ENCODE measurements at places on chromosomes 2 and 18.
A peak's percentile ranks its signal among the peaks of the same experiment; 100 is the strongest.

- DNase-seq = no peak
Measured at GRCh38 chr2:95056044-95056443, 30.5 kb downstream of the MAL start.

- no peak for DNase-seq
Measured at GRCh38 chr18:58991167-58991798, 126.6 kb downstream of the ZNF532 start.

DNA sequence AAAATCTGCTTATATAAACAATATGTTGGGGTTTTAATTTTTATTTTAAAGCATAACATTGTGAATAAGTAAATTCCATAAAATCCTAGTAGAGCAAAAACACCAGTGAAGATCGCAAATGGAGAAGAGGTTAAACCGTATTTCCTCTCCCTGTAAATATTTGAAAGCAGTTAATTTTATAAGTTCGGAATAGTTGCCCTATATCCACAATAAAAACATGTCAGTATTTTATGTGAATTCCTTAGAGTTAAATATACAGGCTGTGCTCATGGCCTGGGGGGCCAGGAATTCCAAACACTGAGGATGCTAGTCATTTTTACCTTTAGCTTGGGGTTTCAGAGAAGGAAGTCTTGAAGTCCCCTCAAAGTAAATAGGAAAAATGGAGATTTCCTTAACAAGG is 135.0 kb downstream of the FIGN start:
- peak; percentile 29 for DNase-seq

- DNase-seq = no peak
Measured at GRCh38 chr2:61179701-61180639, 18.0 kb downstream of the C2orf74 start.

- no peak for DNase-seq
Measured at GRCh38 chr2:238242731-238243495, 3.1 kb upstream of the HES6 start.

DNA sequence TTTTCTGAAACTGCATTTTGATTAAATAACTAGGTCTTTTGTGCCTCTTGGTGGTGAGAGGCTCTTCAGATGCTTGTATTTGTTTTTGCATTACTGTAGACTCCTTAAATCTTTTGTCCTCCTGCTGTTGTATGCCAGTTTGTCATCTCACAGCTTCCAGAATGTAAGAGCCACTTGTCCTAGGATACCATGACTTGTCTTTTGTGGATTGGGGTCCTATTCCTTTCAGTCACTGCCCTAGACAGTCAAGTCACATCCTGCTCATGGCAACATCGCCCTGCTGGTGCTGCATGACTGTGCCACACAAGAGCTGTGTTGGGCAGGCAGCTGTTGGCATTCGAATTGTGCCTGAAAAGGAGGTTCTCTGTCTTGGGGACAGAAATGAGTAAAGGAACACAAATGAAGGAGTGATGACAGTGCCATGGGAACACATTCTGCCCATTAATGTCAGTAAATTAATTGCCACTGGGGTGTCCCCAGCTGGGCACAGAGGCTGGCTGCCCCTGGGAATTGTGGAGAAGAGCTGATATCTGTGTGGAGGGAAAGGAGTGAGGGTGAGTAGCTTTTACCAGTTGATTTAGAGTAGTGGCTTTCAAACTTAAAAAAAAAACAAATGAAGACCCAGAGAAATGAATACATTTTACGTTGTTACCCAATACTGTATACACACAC is 140.3 kb downstream of the ARL6IP6 start:
- no peak for DNase-seq

DNA sequence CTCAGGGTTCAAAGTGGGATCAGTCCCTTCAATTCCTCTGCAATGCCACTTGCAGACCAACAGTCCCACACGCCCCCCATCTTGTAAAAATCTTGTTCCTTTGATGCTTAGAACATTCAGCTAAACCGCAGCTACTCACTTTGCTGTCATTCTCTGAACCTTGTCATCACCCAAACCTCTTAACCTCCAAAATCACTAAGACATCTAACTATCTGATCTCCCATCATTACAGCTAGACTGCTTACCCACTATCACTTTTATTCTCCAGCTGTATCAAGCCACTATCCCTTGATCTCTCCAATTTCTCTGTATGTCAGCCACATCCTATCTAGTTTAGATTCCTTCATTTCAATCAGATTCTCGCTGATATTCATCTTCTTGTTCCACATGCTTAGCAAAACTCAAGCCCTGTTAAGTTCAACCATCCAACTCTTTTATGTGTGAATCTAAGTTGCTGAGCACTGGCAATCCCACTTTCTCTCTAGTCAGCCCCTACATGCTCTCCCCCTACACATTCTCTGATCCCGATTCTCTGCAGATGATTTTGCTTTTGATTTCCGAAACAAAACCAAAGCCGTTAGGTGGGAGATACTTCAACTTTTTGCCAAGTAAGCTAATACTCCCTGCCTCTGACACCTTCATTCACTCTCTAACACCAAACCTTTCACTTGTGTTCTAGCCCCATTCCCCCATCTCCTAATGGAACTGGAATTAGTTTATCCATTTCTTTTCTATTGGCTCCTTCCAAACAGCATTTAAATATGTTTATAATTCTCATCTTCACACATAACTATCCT is 4.6 kb downstream of the GTF3C2 start:
- no peak for DNase-seq

- DNase-seq = no peak
Measured at GRCh38 chr2:1868683-1869141, 124.4 kb upstream of the PXDN start.

DNA sequence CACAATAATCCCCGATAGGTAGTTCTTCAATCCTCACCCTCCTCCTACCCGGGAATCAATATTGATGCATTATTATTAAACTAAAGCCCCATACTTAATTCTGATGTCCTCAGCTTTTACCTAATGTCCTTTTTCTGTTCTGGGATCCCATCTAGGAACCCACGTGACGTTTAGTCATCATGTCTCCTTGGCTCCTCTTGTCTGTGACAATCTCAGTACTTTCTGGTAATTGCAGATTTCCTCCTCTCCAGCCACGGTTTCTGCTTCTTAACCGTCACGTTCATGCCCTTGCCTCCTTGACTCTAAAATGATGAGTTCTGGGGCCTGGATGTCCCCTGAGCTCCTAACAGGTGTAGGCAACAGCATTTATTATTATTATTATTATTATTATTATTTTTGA is 2.9 kb upstream of the DGKD start:
- DNase-seq = no peak

GRCh38 chr2:47767880-47768609 is 14.9 kb upstream of the MSH6 start:
- DNase-seq = peak; percentile 55

DNA sequence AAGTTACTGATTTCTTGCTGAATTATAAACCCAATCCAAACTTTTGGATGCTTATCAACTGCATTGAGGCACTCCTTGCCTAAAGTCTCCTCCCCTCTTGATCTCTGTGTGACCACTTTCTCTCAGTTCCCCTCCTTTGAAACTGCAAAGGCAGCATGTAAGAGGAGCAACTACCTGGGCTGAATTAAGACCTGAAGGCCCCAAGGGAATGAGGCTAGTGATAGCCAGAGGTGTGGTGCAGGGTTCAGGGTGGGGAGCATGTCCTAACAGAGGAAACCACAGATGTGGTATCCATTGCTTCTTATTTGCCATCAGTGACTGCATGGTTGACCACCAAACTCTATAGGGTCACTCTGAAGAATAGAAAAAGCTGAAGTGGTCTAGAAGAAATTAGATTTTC is 557.9 kb downstream of the TNS1 start:
- no peak for DNase-seq

GRCh38 chr2:55164534-55165480 is 67.3 kb downstream of the CLHC1 start:
- DNase-seq = no peak

Data from SJSA1 (cell line).